ENCODE measurements at places on chromosomes 12 and 14. TPM values are rescaled to one million over a fixed set of nuclear protein-coding genes. Genes with fewer than 3 reads are reported as not detected.
A peak's percentile ranks its signal among the peaks of the same experiment; 100 is the strongest.

DNA sequence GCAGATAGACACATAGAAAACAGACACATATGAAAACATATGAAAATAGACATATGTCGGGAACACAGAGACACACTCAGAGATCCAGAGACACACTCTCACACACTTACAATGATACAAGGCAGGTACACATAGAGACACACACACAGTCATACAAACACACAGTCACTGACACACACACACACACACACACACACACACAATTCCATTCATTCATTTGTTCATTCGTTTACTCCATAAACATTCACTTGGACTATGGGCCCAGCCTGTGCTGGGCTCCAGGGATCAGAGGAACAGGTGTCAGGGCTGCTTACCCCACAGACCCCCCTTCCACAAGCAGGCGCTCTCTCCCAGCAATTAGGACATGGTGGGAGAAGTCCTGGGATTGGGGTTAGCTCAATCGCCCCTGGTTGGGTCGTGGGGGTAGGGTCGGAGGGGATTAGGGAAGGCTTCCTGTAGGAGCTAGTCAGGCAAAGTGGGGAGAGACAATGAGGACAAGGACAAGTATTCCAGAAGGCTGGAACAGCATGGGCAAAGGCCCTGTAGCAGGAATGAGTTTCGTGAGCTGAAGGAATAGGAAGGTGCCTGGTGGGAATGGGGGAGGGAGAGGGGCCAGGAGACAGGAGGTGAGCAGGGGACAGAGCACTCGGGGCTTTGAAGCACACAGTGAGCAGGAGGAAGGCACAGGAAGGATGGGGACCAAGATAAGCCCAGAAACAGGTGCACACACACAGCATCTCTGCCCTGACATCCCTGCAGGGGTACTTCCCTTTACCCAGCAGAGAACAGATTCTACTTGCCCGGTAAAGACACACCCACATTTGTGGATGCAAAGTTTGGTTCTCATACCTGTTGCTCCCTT is 6.5 kb downstream of the RASAL1 start:
- DNase-seq, result no peak

DNA sequence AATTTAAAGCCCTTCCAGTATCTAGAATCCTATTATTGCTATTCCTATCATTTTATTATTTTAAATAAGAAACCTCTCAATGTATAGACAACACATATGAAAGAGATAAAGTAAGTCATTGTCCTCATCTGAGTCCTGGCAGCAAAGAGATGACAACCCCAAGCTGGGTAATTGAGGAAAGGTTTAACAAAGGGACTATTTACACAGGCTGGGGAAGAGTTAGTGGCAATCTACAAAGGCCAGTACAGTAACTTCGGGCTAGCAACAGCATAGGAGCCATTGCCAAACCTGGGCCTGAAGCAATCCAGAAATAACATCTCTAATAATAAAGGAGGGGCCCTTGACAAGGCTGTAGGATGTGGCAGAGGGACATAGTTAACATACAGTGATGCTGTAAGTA is 11.2 kb downstream of the PDE6H start:
- DNase-seq, result no peak

DNA sequence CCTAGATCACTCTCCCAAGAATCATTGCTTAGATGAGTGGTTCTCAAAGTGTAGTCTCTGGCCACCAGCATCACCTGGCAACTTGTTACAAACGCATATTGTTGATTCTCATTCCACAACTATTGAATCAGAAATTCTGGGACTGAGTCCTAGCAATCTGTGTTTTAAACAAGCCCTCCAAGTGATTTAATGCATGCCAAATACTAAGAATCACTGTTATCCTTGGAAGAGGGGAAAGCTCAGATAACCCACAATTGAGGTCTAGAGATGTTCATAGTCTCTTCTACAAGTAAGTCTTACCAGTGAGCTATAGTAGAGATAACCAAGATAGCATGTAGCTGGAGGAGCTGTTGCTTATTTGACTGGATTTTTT is 666.6 kb downstream of the DIO2 start:
- no peak for DNase-seq

- DNase-seq, result peak; percentile 43
Observed at GRCh38 chr12:65881348-65881961, 57.2 kb downstream of the HMGA2 start.

The DDN gene
- total RNA-seq, result 0.25 TPM

The TMPO gene
- 364 TPM for total RNA-seq
